ENCODE measurements at places on chromosomes 2 and 18. TPM values are rescaled to one million over a fixed set of nuclear protein-coding genes. Genes with fewer than 3 reads are reported as not detected.

DNA sequence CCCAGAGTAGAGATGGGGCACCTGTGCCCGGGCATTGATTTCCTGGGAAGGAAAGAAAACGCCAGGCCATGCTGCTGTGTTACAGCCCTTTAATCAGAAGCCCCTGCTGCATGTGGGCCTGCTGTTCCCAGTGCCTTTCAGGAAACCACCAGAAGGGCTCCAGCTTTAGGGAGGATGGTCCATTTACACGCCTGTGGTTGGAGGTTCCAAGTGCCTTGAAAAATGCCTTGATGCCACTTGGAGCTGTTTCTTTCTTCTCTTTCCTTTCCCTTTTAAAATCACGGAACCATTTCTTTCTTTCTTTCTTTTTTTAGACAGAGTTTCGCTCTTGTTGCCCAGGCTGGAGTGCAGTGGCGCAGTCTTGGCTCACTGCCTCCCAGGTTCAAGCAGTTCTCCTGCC, 60.5 kb downstream of the AGAP1 start:
- H3K27ac ChIP-seq: no peak overlapping the region
- peaks cover 2% of the 10 kb centered on the region for H3K4me1 ChIP-seq
- no peak overlapping the region for H3K4me3 ChIP-seq
- H3K36me3 ChIP-seq: no peaks in the 10 kb centered on the region

Gene TUBB8B
- not detected for total RNA-seq

GRCh38 chr2:96354492-96354891, 18.9 kb downstream of the NCAPH start:
- H3K4me1 ChIP-seq: no peaks in the 10 kb centered on the region
- no peaks in the 10 kb centered on the region for H3K27me3 ChIP-seq
- no peak overlapping the region for H3K4me3 ChIP-seq
- H3K27ac ChIP-seq: no peak overlapping the region
- peaks cover 62% of the 10 kb centered on the region for H3K36me3 ChIP-seq

DNA sequence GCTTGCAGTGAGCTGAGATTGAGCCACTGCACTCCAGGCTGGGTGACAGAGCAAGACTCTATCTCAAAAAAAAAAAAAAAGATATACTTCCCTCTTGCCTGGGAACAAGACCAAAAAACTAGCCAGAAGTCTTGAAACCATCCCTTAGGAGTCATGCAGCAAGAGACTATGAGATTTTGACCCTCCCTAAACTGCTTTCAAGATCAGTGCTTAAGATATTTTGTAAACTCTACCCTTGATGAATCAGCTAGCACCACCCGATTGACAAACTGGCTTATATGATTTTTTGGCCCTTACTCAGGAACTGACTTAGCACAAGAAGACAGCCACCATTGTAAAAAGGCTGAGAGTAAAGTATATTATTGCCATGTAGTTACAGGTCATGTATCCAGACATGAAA, 3.8 kb downstream of the SULT1C3 start:
- no peak overlapping the region for H3K27ac ChIP-seq
- no peak overlapping the region for H3K4me3 ChIP-seq

GRCh38 chr2:226742347-226742746, 57.3 kb downstream of the IRS1 start:
- H3K36me3 ChIP-seq: no peaks in the 10 kb centered on the region
- no peaks in the 10 kb centered on the region for H3K27me3 ChIP-seq
- no peak for DNase-seq
- peaks cover 5% of the 10 kb centered on the region for H3K4me1 ChIP-seq
- H3K4me3 ChIP-seq: no peak overlapping the region

All from activated CD8-positive, alpha-beta T cell treated with anti-CD3 and anti-CD28 coated beads for 36 hours (primary cell).